ENCODE measurements at places on chromosomes 16 and 17.

DNA sequence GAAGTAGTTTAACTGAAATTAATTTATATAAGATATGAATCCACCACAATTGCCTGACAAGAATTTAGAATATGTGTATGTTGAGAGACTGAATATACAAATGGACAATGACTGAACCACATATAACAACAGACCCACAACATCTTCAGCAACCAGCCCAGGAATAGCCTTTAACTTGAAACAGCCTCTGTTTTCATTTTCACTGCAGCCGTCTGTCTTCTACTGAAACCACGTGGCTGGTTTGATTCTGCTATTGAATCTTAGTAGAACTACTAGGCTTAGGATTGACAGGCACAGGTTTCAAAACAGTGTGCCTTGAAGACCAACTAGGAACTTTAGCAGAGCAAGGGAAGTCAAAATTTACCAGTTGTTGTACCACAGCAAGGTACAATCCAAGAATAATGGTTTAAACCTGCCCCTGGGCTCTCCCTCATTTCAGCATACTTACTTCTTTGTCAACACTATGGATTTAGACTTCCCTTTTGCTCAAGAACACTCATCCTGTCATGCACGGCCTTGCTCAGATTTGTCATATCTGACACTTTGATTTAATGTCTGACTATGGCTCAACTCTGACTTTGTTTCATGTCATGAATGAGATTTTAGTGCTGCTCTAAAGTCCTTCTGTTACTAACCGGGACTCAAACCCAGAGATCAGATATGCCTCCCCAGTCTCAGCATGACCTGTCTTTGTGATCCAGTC, 355.0 kb downstream of the KIF2B start:
- no peak for DNase-seq

- no peak for DNase-seq
Measured at GRCh38 chr16:17238285-17239028, 232.3 kb downstream of the XYLT1 start.

DNA sequence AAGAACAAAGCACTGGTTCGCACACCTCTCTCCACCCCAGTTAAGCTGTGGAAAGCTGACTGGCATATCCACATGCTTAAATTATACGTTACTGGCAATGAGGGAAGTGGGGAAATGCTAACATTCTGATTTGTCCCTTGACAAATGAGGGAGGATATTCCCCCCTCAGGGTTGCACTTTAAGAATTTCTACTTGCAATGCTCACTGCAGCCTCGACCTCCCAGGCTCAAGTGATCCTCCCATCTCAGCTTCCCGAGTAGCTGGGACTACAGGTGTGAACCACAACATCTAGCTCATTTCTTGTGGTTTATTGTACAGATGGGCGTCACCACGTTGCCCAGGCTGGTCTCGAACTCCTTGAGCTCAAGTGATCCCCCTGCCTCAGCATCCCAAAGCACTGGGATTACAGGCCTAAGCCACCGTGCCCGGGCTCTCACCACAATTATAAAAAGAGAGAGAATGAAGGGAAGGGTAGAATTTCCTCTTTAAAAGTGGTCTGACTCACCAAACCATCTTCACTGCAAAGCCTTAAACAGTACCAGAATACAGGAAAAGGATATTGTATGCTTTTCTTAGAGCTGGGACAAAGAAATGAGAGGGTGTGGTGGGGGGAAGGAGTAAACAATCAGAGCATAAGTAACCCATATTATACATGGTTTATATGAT, 38.9 kb downstream of the KANSL1 start:
- no peak for DNase-seq

- DNase-seq, result no peak
Measured at GRCh38 chr16:67926181-67926750, 5.4 kb downstream of the CTRL start.

DNA sequence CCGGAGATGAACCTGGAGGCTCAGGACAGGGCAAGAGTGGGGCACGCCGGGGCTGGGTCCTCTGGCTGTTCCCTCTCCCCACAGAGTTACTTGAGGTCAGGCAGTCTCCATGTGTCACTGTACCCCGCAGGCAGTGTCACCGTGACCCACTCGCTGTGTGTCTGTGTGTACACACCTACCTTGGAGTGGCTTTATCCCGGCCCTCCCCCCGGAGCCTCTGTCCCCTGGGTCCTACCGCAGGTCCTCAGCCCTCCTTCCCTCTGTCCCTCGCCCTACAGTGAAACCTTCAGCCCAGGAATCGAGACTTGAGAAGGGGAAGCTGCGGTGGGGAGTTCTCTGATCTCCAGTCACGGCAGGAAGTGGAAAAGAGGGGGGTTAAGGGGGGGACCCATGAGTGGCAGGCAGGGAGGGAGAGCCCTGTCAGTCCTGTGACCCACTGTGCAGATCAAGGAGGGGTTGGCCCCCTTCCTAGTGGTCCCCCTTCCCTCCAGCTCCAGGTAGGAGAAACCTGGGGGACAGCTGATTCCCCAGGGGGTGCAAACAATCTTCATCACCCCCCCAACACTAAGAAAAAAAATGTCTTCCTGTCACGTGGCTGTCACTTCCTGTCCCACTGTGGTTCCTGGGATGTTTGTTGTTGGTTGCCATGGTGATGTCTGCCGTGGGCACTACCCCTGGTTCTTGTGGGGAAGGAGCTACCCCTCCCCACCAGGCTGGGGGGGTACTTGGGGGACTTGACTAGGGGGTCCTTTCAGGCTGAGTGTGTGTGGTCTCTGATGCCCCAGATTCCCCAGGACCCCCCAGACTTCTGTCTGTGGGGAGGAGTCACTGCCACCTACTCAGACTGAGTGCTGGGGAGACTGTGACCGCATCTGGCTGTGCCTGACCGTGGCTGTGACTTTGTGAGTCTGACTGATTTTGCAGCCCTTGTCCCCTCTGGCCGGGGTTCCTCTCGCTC, 13.7 kb downstream of the RARA start:
- peak; percentile 82 for DNase-seq

DNA sequence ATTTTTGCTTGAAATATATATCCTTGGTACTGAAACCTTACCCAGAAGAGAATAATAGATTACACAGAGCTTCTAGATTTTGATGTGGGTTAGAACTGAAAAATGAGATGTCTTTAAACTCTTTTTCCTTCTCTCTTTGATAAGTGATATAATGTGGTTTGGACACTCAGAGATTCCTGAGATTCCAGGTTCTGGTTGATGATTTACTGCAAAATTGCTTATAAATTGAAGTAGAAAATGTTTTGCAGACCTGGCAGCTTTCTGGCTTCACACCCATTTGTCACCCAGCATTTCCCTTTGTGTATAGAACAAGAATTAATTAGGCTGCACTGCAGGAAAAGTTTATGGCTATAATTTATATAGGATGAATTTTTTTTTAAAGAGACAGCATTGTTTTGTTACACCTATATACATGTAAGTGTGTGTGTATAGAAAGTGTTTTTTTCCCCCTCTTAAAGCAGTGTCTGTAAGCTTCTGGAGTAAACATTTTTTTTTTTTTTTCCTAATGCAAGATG, 23.5 kb downstream of the AATF start:
- no peak for DNase-seq

- no peak for DNase-seq
Measured at GRCh38 chr17:80236911-80237310, 16.7 kb downstream of the SLC26A11 start.

GRCh38 chr17:67602444-67602843, 115.3 kb upstream of the NOL11 start:
- DNase-seq, result no peak

GRCh38 chr16:19774024-19774423, 56.0 kb downstream of the IQCK start:
- no peak for DNase-seq

DNA sequence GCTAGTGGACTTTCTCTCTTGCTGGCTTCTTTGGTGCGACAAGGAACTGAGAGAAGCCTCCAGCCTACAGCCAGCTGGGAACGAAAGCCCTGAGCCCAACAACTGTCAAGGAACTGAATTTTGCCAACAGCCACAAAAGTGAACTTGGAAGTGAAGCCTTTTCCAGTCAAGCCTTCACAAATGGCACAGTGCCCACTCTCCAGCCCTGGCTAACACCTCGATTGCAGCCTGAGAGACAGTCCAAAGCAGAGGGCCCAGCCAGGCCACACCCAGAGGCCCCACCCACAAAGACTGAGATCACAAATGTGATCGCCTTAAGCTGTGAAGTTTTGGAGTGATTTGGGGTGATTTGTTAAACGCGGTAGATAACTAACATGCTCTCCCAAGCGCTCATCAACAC, 244.6 kb upstream of the SDK2 start:
- DNase-seq, result no peak

DNA sequence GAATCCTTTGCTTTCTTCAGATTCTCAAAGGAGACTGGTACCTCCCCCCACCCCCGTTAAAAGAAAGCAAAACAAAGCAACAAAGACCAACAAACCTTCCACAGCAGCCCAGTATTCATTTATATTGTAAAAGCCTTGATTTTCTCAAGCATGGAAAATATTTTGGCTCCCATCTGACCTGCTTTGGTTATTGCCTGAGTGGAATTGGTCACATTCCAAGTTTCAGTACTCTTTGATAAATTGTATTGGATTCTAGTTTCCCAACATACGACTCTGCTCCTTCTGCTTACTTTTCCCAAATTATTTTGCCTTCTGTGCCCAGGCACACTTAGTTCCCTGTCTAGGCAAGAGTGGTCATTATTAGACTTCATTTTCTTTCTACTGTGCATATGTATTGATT, 1.3 kb downstream of the ABCC11 start:
- DNase-seq, result no peak

DNA sequence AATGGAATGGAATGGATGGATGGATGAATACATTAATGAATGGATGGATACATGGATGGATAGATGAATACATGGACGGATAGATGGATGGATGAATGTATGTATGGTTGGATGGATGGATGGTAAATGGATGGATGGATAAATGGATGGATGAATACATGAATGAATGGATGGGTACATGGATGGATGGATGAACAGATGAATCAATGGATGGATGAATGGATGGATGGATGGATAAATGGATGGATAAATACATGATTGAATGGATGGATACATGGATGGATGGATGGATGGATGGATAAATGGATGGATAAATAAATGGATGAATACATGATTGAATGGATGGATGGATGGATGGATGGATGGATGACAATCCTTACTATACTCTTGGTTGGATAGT, 26.0 kb downstream of the TMC5 start:
- no peak for DNase-seq

DNA sequence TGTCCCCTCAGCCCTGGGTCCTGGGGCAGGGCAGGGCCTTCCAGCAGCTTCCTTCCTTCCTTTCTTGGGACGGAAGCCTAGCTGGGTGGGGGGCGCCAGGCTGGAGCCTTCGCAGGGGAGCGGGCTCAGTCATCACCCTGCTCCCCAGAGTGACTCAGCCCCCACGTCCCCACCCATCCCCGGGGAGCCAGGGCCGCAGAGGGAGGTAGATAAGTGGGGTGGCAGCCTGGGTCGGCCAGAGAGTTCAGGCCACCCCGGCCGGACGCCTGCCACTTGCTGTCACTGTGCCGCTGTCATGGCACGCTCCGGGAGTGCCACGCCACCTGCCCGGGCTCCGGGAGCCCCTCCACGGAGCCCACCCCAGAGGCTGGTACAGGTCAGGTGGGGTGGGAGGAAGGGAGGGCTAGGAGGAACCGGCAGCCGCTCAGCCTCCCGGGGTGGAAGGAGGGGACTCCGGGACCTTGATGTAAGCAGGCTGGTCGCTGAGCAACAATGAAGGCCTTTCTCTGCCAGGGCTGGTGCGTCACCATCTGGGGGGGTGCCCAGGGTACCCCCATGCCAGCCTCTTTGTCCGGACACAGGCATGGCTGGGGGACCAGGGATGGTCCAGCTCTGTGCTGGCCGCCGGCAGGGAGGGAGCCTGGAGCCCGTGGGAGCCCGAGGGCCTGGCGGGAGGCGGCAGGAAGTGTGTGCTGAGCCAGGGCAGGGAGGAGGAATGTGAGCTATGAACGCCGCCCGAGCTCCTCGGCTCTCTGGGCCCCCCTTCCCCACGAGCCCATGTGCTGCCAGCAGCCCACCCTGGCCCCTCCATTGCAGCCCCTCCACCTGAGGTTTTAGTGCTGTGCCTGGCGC, 6.6 kb downstream of the NHERF2 start:
- no peak for DNase-seq

- DNase-seq, result no peak
Measured at GRCh38 chr17:62090021-62090824, 25.1 kb upstream of the MED13 start.

- no peak for DNase-seq
Measured at GRCh38 chr16:53429221-53429943, 4.9 kb upstream of the RBL2 start.

DNA sequence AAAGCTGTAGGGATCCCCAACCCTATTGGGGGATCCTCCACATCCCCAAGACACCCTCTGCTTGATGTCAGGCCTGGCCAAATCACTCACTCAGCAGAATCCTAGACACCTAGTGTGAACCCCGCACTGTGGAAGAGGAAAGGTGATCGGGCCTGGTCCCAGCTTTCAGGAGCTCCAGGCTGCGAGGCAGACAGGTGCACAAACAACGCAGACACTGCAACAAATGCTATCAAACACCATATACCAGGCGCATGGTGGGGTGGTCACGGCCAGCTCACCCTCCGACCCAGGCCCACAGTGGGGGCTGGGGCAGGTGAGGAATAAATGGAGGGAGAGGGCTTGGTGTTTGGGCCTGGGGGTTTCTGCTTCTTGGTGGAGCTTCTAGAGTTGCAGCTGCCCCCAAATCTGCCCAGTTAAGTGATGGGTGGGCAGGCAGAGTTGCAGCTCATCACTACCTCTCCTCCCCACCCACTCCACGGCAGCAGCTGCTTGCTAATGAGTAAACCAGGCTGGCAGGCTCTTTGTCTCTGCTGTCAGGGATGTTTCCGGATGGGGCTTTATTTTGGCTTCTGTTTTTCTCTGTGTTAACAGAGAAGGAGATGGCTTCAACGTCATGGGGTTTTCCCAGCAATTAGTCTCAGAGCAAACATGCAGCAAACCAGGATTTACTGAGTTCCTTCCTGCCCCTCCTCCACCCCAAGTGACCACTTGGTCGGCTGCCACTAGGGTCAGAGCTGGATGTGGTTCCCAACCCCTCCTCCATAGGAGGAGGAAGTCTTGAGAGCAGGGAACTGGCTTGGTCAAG, 46.6 kb downstream of the PECAM1 start:
- peak; percentile 4 for DNase-seq

DNA sequence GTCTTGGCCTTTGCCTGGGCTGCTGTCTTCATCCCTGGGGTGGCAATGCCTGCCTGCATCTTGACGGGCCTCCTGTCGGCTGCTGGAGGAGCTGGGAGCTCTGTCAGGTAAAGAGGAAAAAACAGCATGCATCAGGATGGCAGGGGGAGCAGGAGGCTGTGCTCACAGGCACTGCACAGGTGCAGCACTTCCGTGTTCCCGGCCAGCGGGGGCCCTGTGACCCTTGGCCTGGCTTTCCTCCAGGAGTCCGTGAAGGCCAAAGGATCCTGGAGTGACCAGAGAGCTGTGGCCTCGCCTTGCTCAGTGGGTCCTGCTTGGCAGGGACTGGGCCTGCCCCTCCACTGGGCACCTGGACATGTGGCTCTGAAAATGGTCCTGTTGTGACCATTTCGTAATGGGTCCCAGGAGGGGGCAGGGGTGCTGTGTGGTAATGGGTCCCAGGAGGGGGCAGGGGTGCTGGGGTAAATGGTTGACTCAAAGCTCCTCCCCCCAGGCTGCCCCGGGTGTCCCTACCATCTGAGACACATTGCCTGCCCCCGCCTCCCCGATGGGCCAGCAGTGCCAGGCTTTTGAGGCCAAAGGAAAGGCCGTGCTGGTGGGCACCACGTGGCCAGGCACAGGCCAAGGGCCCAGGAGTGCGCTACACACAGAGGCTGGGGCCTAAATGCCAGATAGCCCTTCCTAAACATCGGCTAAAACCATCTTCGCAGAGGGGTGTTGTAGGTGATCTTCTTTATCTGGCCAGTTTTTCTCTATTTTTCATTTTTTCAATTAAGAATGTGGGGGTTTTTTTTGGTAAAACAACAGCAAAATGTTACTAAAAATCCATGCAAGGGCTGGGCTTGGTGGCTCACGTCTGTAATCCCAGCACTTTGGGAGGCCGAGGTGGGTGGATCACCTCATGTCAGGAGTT, 4.0 kb upstream of the FASN start:
- no peak for DNase-seq
